ENCODE measurements at places on chromosomes 1 and 21.

GRCh38 chr21:46159841-46160656 lies 4.7 kb upstream of the FTCD start:
- DNase-seq = no peak

GRCh38 chr21:36756527-36756926 lies 57.6 kb downstream of the SIM2 start:
- no peak for DNase-seq

GRCh38 chr1:229162825-229163515 lies 107.9 kb upstream of the RAB4A start:
- no peak for DNase-seq

DNA sequence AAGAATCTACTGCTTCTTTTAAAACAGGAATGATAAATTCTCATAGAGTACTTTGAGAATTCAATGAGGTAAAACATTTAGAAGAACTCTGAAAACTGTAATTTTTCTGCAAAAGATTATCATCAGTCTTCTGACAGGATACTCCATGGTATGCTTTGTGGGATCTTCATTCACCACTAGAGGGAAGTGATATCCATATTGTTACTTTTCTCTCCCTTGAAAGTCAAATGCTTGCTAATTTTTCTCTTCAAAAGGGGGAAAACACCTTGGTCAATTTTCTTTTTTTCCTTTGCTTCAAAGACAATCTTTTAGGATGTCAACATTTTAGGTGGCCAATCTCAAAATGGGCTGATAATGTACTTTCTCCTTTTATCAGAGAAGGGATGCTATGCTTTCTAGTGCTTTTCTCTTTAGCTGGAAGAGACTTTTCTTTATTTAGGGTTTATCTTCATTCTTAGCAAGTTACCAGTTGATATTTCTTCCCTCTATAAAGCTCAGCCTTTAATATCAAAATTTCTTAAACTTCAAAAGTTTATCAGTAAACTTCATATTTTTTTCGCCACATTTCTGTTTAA lies 95.5 kb downstream of the NEGR1 start:
- no peak for DNase-seq

- no peak for DNase-seq
Observed at GRCh38 chr1:59041646-59042277, 255.1 kb upstream of the FGGY start.

- peak; percentile 73 for DNase-seq
Observed at GRCh38 chr1:40315239-40315794, 1.8 kb downstream of the COL9A2 start.

GRCh38 chr1:114114185-114115094 lies 39.2 kb downstream of the SYT6 start:
- DNase-seq = no peak

- no peak for DNase-seq
Observed at GRCh38 chr1:160534823-160535605, 12.0 kb upstream of the SLAMF6 start.

DNA sequence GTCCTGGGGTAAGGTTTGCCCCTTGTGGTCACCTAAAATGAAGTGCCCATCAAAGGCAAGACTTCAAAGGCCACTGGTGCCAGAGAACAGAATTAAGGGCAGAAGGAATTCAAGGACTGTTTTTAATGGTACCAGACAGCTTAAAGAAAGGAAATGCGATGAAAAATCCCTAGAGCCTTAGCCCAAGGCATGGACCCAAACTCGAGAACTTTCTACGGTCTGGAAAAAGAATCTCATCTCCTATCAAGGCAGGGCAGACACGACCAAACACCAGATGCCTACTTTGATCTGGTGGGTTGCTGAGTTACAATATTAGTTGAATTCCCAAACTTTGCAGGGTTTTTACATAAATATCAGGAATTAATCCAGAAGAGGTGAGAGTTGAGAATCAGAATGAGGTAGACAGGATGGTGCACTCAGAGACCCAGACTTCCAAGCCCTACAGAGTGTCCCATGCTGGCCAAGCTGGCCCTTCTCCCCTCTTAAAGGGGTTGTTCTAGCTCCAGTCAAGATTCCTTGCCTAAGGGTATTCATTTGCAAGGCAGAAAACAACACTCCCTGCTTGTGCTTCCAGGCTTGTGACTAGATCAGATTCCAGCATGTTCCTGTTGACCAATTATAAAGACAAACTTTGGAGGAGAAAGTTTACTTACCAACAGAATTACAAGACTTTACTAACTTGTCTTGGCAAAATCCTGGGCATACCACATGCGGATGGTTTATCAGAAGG lies 48.0 kb downstream of the EDN2 start:
- no peak for DNase-seq

- no peak for DNase-seq
Observed at GRCh38 chr1:201753492-201753891, 75.5 kb upstream of the IPO9 start.

DNA sequence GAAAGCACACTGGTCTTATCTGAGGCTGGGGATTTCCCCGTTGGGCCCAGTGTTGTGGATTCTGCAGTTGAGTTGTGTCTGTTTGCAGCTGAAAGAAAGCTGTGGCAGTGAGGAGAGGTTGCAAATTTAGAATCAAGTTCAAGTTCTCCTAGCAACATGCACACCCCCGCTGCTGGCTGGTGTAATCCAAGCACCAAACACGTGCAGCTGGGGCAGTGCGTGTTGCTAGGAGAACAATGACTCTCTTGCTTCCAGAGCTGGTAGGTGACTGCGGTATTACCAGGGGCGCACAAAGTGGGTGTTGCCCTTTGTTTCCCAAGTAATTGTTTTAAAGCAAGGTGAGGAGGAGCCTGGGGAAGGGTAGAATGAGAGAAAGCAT lies 91.5 kb downstream of the IER5 start:
- DNase-seq = no peak

- no peak for DNase-seq
Observed at GRCh38 chr1:170735366-170736263, 71.7 kb downstream of the PRRX1 start.

GRCh38 chr1:232440325-232441035 lies 189.5 kb downstream of the SIPA1L2 start:
- no peak for DNase-seq

DNA sequence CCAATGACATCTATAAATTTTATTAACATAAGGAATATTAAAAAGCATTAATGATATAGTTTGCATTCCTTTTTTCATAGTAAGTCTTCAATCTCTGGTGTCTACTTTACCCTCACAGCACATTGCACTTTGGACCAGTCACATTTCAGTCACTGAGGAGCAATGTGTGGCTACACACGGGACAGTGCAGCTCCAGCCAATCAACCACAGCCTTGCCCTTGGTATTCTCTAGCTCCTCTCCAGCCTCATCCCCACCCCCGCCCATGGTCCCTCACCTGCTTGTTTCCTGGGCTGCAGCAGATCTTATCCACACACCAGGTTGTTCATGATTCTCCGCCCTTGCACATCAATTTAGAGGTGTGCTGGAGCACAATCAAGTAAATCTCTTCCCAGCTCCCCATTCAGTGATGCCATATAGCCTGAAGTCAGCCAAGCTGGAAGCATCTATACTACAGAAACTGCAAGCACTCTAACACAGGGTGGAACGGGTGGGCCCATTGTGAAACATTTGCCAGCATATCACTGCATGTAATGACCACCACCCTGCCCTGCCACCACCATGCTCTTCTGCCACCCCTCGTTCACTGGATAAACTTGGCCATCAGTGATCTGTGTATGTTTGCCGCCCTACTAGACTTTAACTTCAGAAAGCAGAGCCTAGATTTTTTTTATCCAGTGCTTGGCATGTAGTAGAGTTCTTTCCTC lies 93.0 kb upstream of the SLC44A3 start:
- DNase-seq = no peak

DNA sequence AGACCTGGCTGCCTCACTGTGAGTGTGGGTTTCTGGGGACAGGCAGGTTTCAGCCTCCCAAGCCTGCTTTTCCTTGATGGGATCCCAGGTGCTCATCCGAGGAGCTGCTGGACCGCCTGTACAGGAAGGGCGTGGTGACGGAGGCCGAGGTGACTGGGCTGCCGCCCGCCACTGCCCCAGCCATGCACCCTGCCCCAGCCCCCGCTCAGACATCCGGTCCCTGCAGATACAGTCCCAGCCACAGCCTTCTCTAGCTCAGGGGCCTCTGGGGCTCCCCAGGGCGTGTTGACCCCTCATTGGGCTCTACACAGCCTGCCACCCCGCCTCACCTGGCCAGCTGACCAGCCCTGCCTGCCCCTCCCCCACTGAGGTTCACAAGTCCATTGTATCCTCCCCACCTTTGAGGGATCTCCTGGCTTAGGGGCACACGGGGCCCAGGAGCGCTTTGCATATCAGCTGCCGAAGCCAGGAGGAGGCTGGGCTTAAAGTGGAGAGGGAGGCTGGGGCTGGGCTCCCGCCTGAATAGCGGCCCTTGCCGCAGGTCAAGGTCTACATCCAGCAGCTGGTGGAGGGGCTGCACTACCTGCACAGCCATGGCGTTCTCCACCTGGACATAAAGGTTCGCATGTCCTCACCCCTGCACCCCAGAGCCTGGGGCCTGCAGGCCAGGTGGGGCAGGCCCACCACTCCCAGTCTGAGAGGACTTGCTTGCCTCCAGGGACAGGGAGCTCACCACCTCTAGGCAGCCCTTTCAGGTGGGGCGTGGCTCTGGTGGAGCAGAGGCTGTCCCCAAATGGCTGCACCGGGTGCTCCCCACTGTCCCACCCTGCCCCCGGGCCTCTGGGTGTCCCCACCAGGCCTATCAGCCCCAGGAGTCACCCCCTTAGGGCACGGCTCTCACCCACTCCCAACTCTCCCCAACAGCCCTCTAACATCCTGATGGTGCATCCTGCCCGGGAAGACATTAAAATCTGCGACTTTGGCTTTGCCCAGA lies 38.5 kb downstream of the TRIM11 start:
- no peak for DNase-seq

GRCh38 chr1:224333309-224333926 lies 3.4 kb upstream of the NVL start:
- no peak for DNase-seq

DNA sequence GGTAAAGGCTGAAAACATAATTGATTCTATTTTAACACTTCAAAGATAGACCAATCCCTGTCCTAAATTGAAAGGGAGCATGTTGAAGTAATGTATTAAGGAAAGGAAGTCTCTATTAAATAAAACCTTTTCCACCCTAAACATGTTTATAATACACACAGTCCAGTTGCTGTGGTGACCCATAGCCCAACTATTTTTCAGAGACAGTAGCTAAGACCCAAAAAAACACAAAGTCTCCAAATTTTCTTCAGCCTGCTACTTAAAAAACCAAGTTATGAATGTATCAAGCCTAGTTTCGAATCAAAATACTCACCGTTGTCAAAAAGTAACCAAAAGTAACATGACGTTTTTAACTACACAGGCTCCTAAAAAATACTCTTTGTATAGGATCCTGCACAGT lies 1.6 kb downstream of the ELK4 start:
- no peak for DNase-seq

DNA sequence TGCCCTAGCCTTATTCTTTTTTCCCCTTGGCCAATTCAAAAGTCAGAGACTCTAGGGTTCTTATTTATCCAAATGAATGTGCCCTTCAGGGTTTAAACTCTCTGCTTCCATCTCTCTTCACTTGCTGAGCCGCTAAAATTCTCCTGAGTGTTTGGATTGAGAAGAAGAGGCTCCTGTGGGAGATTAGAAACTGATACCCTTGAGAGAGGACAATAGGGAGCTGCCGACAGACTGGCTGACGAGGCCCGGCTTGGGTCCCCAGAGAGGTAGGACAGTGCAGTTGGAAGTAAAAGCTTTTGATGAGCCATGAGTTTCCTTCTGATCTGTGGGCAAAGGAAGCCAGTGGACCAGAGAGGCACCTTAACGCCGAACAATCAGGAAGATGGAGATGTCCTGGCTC lies 41.3 kb upstream of the UBE2U start:
- DNase-seq = no peak

- peak; percentile 41 for DNase-seq
Observed at GRCh38 chr1:201042779-201043461, 19.4 kb upstream of the KIF21B start.

DNA sequence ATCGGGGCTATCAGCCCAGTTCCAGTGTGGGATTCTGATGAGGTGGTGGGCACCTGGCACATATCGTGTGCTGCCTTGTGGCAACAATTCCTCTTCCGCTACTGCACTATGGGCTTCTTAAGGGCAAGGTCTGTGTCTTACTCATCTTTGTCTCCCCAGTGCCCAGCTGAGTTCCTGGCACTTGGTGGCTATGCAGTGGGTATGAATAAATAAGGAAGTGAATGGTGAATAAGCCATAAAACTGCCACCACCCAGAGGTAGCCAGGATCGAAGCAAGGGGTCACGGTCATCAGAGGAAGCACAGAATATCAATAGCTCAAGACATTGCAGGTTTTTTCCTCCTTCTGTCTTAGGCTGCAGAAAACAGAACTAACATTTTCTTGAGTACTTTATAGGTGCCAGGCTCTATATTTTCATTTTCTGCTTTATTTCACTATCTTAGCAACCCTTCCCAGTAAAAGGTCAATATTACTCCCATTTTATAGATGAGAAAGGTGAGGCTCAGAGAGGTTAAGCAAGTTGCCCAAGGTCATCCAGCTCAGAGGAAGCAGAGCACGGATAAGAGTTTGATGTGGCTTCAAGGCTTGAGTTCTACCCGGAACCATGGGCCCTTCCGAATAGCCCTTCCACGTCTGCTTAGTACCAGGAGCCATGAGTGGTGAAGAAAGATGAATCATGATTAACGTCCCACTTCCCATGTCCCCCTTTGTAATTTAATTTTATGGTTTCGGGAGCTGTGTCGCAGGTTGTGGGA lies 10.2 kb downstream of the C1orf94 start:
- DNase-seq = no peak

DNA sequence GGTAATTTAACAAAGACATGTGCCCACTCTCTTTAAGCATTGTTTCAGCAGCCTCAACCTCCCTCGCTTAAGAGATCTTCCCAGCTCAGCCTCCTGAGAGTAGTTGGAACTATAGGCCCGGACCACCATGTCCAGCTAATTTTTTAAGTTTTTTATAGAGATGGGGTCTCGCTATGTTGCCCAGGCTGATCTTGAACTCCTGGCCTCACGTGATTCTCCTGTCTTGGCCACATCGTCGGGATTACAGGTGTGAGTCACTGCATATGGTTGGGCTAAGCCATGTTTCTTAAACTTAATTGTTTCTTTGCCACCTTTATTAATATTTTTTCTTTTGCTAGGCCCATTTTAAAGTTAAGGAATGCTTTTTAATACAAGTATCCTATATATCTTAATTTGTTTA lies 18.6 kb upstream of the AGPAT3 start:
- DNase-seq = no peak
